CD4-positive, alpha-beta T cell (primary cell): ENCODE measurements at places on chromosomes 3 and 15. TPM values are rescaled to one million over a fixed set of nuclear protein-coding genes. Genes with fewer than 3 reads are reported as not detected.

Gene SPINK8
- total RNA-seq = not detected

Gene RASL12
- total RNA-seq = not detected

Gene THSD4
- total RNA-seq = not detected

Gene LIPC
- 0.61 TPM for total RNA-seq

Gene KLHL6
- total RNA-seq = 23.9 TPM

Gene CCR8
- total RNA-seq = 2.1 TPM

Gene ATP10A
- 30.4 TPM for total RNA-seq

GRCh38 chr15:70907784-70908471 is 15.3 kb downstream of the LRRC49 start:
- no peaks in the 10 kb centered on the region for H3K4me1 ChIP-seq
- H3K27me3 ChIP-seq = no peaks in the 10 kb centered on the region
- DNase-seq = no peak
- H3K36me3 ChIP-seq = no peaks in the 10 kb centered on the region

DNA sequence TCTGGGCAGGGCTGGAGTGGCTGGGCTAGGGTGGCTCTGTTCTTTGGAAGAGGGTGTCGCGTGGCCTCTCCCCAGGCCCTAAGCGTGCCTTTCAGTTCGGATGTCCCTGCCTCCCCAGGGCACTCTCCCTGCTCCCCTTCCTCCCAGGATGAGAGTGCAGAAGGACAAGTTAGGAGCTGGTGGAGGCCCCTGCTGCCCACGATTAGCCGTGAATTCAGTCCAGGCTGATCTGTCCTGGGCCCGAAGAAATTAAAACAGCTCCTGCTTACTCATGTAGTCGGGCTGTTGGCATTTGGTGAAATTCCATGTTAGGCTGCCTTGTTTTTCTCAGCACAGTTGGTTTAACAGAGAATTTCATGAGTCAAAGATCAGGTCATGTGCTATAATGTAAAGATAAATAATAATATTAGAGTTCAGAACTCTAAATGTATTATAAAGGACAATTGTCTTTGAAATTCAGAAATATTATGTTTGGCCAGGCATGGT is 24.5 kb downstream of the NIPA1 start:
- peaks cover 4% of the 10 kb centered on the region for H3K4me1 ChIP-seq
- no peak overlapping the region for H3K4me3 ChIP-seq
- DNase-seq = no peak
- H3K27ac ChIP-seq = no peak overlapping the region
- H3K27me3 ChIP-seq = no peaks in the 10 kb centered on the region

GRCh38 chr3:156535798-156536197 is 19.1 kb downstream of the SSR3 start:
- H3K27ac ChIP-seq = no peak overlapping the region
- H3K4me3 ChIP-seq = no peak overlapping the region
- H3K27me3 ChIP-seq = no peaks in the 10 kb centered on the region
- H3K4me1 ChIP-seq = no peaks in the 10 kb centered on the region
- DNase-seq = no peak
- H3K36me3 ChIP-seq = peaks cover 28% of the 10 kb centered on the region

DNA sequence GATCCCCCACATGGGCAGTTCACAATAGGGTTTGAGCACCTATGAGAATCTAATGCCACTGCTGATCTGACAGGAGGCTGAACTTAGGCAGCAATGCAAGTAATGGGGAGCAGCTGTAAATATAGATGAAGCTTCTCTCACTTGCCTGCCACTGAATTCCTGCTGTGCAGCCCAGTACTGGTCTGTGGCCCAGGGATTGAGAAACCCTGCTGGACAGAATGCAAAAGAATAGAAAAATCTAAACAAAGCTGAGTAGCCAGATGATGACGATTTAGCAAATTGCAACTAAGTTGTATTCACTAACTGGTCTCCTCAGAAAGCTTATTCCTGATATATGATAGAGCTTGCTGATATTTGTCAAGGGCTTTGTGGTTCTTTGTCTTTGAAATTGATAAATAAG is 34.3 kb upstream of the APH1B start:
- no peak overlapping the region for H3K4me3 ChIP-seq
- no peak overlapping the region for H3K27ac ChIP-seq
- DNase-seq = no peak
- H3K4me1 ChIP-seq = peaks cover 39% of the 10 kb centered on the region

DNA sequence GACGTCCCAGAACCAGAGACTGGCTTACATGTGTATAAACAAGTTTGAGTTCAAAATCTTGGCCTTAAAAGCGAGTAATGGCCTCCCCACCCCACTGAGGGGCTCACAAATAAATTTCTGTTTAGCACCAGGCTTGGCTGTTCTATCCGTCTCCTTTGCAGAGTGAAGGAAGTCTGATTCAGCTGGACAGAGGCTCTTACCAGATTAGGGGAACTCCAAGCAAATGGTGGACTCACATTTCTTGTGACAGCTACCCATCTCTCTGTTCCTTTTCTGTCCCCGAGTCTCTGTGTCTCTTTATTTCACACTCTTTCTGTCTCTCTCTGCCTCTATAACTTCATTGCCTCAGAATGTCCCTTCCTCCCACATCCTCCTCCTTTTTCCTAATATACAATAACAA is 62.7 kb downstream of the DGKG start:
- DNase-seq = no peak
- H3K4me1 ChIP-seq = no peaks in the 10 kb centered on the region
- H3K27ac ChIP-seq = no peak overlapping the region
- H3K36me3 ChIP-seq = no peaks in the 10 kb centered on the region
- H3K27me3 ChIP-seq = peaks cover 7% of the 10 kb centered on the region

GRCh38 chr3:176571926-176572325 is 625.4 kb downstream of the TBL1XR1 start:
- H3K4me3 ChIP-seq = no peak overlapping the region
- no peak for DNase-seq
- H3K27ac ChIP-seq = no peak overlapping the region

DNA sequence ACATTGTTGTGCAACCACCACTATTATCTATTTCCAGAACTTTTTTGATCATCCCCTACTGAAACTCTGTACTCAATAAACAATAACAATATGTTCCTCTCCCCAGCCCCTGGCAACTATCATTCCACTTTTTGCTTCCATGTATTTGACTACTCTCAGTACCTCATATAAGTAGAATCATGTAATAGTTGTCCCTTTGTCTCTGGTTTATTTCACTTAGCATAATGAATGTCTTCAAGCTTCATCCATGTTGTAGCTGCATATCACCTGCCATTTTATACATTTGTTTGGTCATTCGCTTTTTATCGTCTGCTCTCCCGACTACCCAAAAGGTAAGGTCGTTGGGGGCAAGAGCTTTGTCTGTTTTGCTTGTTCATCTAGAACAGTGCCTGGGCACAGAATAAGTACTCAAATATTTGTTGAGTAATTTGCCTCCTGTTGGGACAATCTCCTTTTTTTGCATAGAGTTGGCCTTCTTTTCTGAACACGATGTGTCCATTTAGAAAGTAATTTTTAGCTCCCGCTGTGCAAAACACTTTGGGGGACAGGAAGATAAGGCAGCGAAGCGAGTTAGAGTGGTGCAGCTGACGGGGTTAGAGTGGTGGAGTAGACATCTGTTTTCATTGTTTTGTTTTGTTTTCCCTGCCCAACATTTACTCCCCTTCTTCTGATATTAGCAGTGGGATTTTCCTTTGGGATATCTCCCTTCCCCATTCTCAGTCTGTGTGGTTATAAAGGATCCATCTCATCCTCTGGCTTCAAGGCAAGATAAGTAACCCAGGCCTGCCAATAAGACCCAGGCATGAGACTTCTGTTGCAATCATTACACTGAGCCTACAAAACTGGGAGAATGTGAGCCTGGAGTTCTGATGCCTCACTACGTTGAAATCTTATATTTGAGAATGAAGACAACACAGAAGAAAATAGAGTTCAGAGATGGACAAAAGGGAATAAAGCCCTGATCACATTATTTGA is 83.4 kb upstream of the RNU6-1 start:
- H3K4me3 ChIP-seq = no peak overlapping the region
- no peak overlapping the region for H3K27ac ChIP-seq
- H3K4me1 ChIP-seq = no peaks in the 10 kb centered on the region
- no peaks in the 10 kb centered on the region for H3K27me3 ChIP-seq
- H3K36me3 ChIP-seq = no peaks in the 10 kb centered on the region
- DNase-seq = no peak

DNA sequence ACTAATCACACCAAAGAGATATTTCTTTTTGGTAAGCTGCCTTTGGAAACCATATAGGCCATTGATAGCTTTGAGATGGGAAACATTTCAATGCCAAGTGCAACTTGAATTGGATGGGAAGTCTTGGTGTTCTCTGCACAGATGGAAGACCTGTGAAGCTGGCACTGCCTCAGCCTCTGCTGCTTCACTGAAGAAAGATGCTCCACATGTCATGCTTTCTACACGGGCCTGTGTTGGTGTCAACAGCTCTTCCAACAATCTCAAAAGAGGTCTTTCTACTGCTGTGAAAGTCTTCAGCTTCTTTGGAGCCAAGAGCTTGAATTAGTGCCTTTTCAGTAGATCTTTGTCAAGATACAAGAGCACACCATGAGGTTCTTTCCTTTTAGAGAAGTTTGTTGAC is 169.0 kb downstream of the SPATA16 start:
- H3K27me3 ChIP-seq = no peaks in the 10 kb centered on the region
- no peak overlapping the region for H3K4me3 ChIP-seq
- no peaks in the 10 kb centered on the region for H3K4me1 ChIP-seq
- no peak for DNase-seq
- H3K36me3 ChIP-seq = no peaks in the 10 kb centered on the region

GRCh38 chr3:166829896-166830295 is 550.2 kb downstream of the ZBBX start:
- no peaks in the 10 kb centered on the region for H3K27me3 ChIP-seq
- H3K36me3 ChIP-seq = no peaks in the 10 kb centered on the region
- H3K4me3 ChIP-seq = no peak overlapping the region
- no peak for DNase-seq
- H3K27ac ChIP-seq = no peak overlapping the region
- no peaks in the 10 kb centered on the region for H3K4me1 ChIP-seq

DNA sequence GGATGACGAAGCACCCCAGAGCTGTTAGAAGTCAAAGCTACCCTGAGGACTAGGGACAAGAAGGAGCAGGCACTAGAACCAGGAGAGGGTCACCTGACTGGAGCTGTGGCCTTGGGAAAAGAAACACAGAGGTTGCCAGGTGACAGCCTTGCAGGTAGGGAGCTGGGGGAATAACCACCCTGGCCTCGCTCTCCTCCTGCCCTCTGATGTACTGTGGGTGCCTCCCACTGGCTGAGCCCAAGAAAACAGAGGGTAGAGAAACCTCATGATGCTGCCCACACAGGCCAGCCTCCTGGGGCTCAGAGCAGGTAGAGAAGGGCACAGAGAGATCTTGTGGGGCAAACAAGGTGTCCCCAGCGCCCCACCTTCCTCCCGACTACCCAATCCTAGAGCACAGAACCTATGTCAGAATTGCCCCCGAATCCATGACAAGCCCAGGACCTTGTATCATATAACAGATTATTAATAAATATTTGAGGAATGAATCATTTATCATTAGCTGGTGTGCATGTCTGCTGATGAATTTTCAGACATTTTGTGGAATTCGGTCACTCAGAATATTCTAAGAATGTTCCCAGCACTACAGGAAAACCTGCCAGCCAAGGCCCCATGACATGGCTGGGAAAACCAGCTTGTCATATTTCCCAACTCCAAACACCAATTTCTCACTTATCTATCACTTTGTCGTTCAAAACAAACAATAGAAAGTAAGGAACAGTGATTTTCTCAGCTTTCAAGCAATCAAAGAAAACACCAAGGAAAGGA is 59.8 kb upstream of the MEX3B start:
- H3K4me1 ChIP-seq = no peaks in the 10 kb centered on the region
- no peak overlapping the region for H3K27ac ChIP-seq
- H3K4me3 ChIP-seq = no peak overlapping the region
- no peak for DNase-seq
- H3K36me3 ChIP-seq = no peaks in the 10 kb centered on the region

DNA sequence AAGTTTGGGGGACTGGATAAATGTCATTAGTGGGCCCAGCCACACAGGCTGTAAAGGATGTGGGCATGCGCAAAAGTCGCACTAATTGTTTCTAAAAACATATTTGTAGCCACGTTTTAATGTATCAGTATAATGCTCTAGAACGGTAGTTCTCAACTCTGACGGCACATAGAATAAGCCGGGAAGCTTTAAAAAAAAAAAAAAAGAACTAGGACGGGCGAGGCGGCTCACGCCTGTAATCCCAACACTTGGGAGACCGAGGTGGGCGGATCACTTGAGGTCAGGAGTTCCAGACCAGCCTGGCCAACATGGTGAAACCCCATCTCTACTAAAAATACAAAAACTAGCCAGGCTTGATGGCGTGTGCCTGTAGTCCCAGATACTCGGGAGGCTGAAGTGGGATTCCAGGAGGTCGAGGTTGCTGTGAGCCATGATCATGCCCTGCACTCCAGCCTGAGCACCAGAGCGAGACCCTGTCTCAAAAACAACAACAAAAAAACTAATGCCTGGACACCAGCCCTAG is 618 bp upstream of the MON1A start:
- no peak for DNase-seq
- peaks cover 20% of the 10 kb centered on the region for H3K4me1 ChIP-seq
- H3K36me3 ChIP-seq = no peaks in the 10 kb centered on the region

GRCh38 chr3:61141697-61142096 is 109.6 kb downstream of the FHIT start:
- H3K27ac ChIP-seq = no peak overlapping the region
- no peaks in the 10 kb centered on the region for H3K4me1 ChIP-seq
- no peak for DNase-seq
- no peaks in the 10 kb centered on the region for H3K27me3 ChIP-seq
- H3K4me3 ChIP-seq = no peak overlapping the region
- no peaks in the 10 kb centered on the region for H3K36me3 ChIP-seq

GRCh38 chr3:134677196-134677986 is 26.6 kb upstream of the KY start:
- H3K4me1 ChIP-seq = no peaks in the 10 kb centered on the region
- H3K27ac ChIP-seq = no peak overlapping the region
- H3K4me3 ChIP-seq = no peak overlapping the region
- H3K36me3 ChIP-seq = no peaks in the 10 kb centered on the region
- H3K27me3 ChIP-seq = no peaks in the 10 kb centered on the region
- DNase-seq = no peak

GRCh38 chr3:60954048-60954447 is 297.2 kb downstream of the FHIT start:
- H3K27me3 ChIP-seq = no peaks in the 10 kb centered on the region
- no peak overlapping the region for H3K27ac ChIP-seq
- H3K36me3 ChIP-seq = no peaks in the 10 kb centered on the region
- no peak overlapping the region for H3K4me3 ChIP-seq
- DNase-seq = no peak

DNA sequence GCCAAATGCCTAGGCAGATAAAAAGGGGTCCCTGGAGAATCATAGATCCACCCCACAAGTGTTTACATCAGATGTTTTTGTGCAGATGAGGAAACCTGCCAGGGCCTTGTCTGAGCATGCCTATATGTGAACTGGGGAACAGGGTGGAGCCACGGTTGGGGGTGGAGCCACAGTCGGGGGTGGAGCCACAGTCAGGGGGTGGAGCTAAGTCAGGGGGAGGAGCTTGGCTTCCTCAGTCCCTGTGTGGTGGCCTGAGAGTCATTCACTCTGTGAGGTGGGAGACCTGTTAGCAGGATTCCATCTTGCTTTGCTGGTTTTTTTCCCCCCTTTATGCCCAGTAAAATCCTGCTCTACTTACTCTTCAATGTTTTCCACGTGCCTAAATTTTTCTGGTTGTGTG is 57.8 kb upstream of the TGFBR2 start:
- no peak overlapping the region for H3K4me3 ChIP-seq
- H3K27me3 ChIP-seq = no peaks in the 10 kb centered on the region
- no peaks in the 10 kb centered on the region for H3K4me1 ChIP-seq
- H3K36me3 ChIP-seq = no peaks in the 10 kb centered on the region
- DNase-seq = no peak
